Naive B cell (primary cell): ENCODE measurements at places on chromosomes 11 and 22.
A peak's percentile ranks its signal among the peaks of the same experiment; 100 is the strongest.

- peaks cover 6% of the 10 kb centered on the region for H3K36me3 ChIP-seq
- no peak for DNase-seq
- no peak overlapping the region for H3K4me3 ChIP-seq
- no peak overlapping the region for H3K27ac ChIP-seq
- peaks cover 4% of the 10 kb centered on the region for H3K4me1 ChIP-seq
- no peaks in the 10 kb centered on the region for H3K27me3 ChIP-seq
Measured at GRCh38 chr11:110470716-110471115, 41.0 kb downstream of the FDX1 start.

GRCh38 chr22:26617271-26618199, at the start of gene CRYBB1:
Gene CRYBB1, minus strand, starts transcription at chr22:26618027. Its CDS starts 1,708 bp downstream, at chr22:26616319.
- peak within 1 kb of the TSS; percentile 11 for H3K27ac ChIP-seq
- no peak for DNase-seq
- H3K36me3 ChIP-seq = no peaks in the 10 kb centered on the region
- H3K4me1 ChIP-seq = peaks cover 31% of the 10 kb centered on the region
- no peak within 1 kb of the TSS for H3K4me3 ChIP-seq

DNA sequence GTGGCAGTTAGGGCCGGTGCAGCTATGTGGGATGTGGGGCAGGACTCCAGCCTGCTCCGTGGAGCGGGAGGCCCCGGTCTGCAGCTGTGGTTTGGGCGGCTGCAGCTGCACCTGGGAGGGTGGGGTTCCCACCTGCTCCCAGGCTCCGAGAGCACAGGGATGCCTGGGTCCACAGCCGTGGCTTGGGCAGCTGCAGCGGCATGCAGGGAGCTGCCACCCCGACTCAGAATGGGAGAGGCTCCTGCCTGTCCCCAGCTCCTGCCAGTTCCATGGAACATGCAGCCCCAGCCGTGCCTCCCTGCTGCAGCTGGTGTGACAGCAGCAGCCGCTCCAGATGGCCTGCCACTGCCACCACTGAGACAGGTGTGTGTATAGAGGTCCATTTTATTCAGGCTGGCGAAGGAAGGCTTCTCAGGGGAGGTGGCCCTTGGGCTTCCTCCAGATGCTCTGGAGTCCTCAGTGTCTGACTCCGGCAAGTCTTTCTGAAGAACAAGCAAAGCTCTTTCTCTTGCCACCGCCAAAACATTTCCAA, 21.8 kb upstream of the UPK3A start:
- H3K27me3 ChIP-seq = peaks cover 6% of the 10 kb centered on the region
- H3K27ac ChIP-seq = peak overlapping the region; percentile 93
- DNase-seq = no peak

DNA sequence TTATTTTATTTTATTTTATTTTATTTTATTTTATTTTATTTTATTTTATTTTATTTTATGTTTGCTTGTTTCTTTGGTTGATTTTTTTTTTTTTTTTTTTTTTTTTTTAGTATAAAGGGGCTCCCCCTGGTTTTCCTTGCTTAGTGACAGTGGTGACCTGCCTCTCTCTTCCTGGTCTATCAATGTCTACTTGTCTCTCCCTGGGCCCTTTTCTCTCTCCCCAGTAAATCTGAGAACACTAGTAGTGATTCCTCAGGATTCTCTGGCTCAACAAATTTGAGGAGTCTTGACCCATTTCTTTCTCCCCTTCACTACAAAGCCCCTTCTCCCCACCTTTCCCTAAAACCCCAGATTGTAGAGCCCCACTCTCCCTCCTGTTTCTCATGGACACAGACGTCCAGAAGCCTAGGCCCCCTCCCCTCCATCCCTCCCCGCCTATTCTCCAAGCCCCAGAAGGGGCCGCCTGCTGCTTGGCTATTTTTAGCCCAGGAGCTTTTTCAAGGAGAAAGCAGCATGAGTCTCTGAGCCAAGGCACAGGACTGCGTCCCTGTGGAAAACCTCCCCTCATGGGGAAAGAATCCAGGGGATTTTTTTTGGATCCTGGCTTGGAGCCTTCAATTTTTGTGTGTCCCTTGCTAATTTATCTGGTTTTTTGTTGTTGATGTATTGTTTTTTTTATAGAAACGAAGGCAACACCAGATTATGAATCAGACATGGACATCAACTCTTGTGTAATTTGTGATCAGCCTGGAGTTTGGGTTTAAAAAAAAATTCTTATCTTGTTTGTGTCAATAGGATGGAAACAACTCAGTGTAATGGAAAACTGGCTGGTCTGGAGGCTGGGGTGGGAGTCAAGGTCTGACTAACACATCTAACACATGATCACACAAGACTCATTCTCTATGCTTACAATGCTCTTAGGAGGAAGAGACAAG, 17.5 kb upstream of the ACCSL start:
- DNase-seq = no peak
- no peak overlapping the region for H3K4me3 ChIP-seq
- no peaks in the 10 kb centered on the region for H3K36me3 ChIP-seq
- H3K4me1 ChIP-seq = no peaks in the 10 kb centered on the region
- no peak overlapping the region for H3K27ac ChIP-seq
